HT-29 (cell line): ENCODE measurements at places on chromosomes 7 and 10. TPM values are rescaled to one million over a fixed set of nuclear protein-coding genes. Genes with fewer than 3 reads are reported as not detected.

DNA sequence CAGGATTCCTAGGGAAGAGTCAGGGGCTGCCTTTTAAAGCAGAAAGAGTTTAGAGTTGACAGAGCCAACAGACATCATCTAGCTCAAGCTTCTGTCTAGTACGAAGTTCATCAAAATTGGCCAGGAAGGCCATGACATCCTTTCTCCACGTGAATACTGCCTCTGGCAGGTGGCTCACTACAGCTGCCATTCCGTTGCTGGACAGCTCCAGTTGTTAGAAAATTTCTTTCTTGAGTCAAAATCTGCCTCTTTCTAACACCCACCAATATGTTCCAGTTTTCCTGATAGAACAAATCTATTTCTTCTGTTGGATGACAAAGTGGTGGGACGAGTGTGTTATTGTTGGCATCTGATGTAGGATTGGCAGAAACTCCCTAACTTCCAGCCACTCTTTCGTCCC, 154.9 kb downstream of the ADRA2A start:
- DNase-seq, result no peak

- DNase-seq, result no peak
Measured at GRCh38 chr10:93629647-93630305, 17.4 kb downstream of the PDE6C start.

GRCh38 chr10:78129211-78129610, 95.5 kb downstream of the RPS24 start:
- DNase-seq, result no peak

- no peak for DNase-seq
Measured at GRCh38 chr7:139131601-139132041, 22.1 kb upstream of the ZC3HAV1 start.

DEPP1 gene
- 67.2 and 68.3 TPM in 2 replicates for total RNA-seq

TRDMT1 gene
- total RNA-seq, result 1.3 and 3.2 TPM in 2 replicates

KBTBD2 gene
- total RNA-seq, result 29.1 and 36.1 TPM in 2 replicates
